ENCODE measurements at places on chromosomes 4 and X.

- DNase-seq, result no peak
Measured at GRCh38 chr4:124573056-124573455, 139.5 kb downstream of the ANKRD50 start.

DNA sequence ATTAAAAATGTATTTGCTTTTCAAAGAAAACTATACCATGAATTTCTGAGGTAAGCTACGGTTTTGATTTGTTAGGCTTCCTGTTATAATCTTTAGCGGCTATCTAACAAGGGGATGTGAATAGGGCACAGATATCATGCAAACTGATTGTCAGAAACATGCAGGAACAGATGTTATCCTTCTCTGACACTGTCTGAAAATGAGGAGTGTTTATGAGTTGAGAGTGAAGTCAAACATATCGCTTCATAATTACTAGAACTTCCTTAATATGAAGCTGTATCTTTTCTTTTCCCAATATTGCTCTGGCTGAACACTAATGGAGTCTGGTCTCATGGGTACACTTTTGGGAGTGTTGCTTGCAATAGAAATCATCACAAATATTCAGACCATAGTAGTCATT lies 16.3 kb upstream of the SULT1B1 start:
- DNase-seq, result no peak

DNA sequence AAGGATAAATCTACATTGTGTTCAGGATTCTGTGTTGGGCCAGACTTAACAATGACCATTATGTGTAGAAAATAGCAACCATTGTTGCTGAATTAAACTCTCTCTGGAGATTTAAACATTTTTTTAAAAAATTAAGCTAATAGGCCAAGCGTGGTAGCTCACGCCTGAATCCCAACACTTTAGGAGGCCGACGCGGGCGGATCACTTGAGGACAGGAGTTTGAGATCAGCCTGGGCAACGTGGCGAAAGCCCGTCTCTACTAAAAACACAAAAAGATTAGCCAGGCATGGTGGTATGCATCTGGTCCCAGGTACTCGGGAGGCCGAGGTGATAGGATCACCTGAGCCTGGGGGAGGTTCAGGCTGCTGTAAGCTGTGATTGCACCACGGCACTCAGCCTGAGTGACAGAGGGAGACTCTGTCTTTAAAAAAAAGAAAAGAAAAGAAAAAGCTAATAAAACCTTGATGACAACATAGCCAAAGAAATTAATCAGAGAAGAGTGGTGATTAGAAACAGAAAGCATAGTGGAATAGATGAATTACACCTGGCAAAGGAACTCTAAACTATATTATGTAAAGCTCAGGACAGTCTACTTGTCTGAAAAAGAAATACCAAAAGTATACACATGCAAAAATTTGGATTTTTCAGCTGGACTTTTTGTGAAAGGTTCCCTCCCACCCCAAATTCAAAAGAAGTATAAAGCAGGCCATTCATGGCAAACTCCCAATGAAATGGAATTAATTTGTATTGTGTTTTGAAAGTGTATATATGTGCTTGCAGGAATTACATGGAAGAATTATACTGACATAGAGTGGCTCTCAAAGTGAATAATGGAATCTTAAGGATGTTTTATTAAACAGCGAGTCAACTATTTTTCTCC lies 21.9 kb downstream of the PLS3 start:
- no peak for DNase-seq

GRCh38 chr4:176988226-176988625 lies 195.5 kb upstream of the VEGFC start:
- DNase-seq, result no peak

- no peak for DNase-seq
Measured at GRCh38 chr4:25524663-25525062, 131.0 kb upstream of the SLC34A2 start.
